ENCODE measurements at places on chromosomes 11 and 22.

DNA sequence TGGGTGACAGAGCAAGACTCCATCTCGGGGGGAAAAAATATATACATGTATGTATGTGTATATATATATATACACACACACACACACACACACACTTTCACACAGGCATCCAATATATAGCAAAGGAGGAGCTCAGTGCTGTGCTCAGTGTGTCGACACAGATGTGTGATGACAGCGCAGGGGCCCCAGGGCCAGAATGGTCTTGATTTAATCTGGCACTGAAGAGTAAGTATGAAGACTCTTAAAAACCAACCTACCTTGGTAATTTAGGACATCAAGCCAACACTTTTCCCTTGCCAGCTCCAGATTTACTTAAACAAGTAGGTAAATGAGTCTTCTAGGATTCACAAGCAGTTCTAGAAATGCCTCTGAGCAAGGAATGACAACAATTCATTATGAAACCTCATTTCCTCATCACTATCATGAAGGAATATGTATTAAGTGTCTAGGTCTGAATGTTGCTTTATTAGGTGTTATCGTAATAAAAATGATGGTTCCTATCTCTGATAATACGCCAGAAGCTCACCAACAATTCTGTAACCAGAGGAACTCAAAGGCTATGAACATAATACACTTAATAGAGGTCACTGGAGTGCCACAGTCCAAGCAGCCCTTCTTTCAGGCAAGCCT is 71.5 kb downstream of the SGSM3 start:
- DNase-seq = no peak

DNA sequence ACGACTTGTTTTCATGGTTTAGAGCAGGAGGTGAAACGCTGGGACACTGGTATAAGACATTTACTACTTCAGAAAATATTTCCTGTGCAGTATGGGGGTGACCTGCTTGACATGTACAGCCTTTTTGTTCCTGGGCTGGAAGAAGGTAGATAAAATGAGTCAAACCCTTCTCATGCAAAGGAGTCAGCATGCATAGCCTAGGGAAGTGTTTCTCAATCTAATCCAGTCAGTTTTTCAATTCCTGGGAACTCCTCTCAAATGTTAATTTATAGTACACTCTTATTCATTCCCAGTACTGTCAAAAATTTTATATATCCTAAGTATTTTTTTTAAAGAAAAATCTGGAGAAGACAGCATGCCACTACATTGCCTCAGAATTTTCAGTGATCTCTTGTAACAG is 154.7 kb upstream of the GUCY1A2 start:
- DNase-seq = no peak

DNA sequence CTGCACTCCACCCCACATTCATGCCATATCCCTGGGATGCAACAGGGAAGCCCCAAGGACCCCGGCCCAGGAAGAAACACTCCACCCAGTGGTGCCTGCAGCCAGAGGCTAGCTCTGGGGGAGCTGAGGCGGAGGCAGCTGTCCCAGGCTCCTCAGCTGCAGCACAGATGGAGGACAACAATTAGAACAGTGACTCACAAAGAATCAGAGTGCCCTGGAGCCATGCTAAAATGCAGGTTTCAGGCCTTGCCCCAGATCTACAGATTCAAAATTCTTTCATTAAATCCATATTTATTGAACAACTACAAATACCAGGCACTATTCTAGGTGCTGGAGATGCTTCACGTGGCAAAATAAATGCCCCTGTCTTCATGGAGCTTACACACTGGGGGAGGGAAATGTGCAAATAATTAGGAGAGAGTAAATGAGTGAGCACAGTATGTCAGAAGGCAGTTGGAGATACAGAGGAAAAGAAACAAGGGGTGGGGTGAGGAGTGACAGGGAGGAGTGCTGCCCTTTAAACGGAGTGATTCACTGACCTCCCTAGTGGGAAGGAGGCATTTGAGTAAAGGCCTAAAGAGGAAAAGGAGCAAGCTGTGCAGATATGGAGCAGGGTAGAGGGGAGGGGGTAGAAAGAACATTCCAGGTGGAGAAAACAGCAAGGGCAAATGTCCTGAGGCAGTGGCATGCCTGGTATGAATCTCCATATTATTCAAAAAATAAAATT is 73.3 kb upstream of the CSNK2A3 start:
- DNase-seq = no peak

DNA sequence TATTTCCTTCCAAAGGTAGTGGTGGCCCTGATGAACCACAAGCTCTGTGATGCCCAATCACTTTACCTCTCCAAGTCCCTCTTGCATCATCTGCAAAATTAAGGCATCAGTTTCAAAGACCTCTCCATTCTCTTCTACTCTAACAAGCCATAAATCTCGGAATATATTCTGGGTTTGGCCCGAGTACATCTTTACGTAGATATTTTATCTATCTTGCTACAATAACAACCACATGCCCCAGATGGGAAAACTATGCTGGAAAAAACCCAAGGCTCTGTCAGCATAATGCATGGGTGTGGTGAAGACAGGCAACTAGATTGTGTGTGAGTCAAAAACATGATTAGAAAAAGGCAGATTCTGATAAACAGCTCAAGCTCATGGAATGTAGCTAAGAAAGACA is 228.2 kb upstream of the BLID start:
- no peak for DNase-seq

DNA sequence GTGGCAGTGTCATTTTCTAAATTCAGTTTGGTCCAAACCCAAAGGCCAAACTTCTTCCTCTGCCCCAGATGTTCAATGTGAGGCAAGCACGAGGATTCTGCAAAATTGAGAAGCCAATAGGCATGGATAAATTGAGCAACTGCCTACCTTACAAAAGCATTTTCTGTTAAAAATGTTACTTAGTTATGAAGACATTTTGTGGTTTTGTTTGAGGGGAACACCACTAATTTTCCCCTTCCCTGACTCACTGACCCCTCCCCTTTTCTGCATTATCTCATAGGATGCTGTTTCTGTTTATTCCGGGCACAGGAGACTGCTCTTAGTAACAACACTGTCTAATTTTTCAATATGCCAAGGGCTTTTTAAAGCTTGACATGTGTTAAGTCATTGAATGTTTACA is 462.8 kb downstream of the INSC start:
- DNase-seq = no peak

DNA sequence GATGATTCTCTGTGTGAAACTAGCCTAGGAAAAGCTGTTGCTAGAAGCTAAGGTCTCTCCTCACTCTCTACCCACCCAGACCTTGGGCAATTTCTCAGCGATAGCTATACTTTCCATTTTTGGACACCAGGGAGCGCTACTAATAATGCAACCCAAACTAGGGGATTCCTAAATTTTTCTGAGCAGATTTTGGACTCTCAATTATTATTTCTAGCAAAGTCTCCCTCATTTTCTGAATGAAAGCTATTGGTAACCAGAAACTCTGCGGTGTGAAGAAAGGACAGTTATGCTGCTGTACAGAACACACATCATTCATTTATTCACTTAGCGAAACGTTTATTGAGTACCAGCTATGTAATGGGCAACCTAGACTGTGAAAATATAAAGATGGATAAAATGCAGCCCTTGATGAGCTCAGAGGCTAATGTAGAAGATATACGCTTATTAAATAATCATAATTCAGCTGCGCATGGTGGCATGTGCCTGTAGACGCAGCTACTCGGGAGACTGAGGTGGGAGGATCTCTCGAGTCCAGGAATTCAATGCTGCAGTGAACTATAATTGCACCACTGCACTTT is 6.1 kb upstream of the STIM1 start:
- no peak for DNase-seq

DNA sequence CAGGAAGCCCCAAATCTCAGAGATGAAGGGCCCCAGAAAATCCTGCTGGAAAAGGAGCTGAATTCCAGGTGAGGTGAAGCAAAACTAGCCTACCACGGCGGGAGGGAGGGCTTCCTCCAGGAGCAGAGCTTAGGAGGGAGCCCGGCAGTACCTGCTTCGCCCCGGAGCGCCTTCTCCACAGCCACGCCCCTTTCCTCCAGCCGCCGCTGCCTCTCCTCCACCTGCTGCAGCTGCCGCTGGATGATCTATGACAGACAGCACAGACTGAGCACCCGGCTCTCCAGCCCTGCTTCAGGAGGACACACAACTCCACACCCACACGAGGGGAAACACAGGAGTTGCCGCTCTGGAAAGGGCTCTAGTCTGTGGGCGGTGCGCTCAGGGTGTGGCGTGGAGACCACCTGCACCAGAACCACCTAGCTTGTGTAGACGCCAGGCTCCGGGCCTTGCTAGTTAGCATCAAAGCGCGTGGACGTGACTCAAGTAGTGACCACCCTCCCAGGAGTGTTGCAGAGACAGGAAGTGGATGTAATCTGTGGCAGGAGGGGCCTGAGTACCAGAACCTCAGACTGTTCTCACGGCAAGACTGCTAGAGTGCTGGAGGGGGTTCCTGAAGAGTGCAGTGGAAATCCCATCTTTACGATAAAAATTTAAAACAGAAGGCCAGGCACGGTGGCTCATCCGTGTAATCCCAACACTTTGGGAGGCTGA is 34.6 kb upstream of the BID start:
- no peak for DNase-seq

DNA sequence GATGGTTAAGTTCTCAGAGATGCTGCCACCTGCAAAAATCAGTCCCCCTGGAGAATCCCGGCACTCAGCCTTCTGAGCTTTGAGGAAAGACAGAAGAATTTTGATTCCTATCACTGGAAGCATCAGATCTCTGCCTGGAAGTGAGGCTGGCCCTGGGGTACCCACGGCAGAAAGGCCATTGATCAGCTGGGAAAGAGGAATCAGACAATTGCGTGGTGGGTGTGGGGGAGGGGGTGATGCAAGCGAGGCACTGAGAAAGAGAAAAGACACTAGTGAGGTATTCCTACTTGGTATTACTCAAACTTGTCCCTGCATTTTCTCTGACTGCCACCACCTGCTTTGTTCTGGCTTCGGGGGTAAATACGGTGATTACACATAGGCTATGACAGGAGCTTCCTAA is 96.1 kb downstream of the FEZ1 start:
- no peak for DNase-seq

DNA sequence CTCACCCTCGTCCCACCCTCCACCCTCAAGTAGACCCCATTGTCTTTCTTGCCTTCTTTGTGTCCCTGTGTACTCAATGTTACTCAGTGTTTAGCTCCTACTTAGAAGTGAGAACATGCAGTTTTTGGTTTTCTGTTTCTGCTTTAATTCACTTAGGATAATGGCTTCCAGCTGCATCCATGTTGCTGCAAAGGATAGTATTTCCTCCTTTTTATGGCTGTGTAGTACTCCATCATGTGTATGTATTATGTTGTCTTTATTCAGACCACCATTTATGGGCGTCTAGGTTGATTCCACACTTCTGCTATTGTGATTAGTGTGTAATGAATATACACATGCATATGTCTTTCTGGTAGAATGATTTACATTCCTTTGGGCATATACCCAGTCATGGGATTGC is 73.6 kb downstream of the SIK2 start:
- DNase-seq = no peak

- no peak for DNase-seq
Observed at GRCh38 chr11:73705053-73705452, 55.8 kb downstream of the RAB6A start.

- no peak for DNase-seq
Observed at GRCh38 chr22:50522208-50522805, 3.1 kb downstream of the SCO2 start.

DNA sequence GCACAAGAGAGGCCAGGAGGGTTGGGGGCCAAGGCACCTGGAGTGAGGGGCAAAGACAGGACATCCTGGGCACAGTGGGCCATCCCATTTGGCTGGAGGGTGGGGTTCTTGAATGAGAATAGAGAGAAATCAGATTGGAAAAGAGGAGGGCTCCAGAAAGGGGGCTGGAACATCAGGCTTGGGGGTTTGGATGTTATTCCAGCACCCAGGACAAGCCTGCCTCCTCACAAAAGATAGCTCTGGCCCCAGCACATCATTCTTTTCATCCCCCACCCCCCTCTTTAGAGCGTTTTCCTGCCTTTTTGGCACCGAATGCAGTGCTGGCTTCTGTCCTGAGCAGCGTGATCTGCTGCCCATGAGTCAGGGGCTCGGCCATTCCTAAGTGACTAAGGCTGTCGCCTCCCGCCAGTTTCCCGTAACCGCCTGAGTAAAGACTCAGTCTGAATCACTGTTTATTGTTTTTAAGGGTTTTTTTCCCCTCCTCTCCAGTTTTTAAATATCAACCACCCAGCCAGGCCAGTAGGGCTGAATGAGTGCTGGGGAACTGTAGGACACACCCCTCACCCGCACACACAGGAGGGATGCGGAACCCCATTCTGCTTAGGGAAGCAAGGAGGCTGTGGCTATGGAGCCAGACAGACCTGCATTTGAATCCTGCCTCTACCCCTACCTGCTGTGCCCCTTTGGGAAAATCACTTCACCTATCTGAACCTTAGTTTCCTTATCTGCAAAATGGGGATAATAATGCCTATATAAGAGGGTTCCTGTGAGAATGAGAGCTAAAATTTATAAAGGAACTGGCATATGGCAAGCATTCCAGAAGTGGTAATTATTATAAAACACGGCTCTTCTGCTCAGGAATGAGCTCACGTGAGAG is 32.4 kb upstream of the NAV2 start:
- DNase-seq = no peak

DNA sequence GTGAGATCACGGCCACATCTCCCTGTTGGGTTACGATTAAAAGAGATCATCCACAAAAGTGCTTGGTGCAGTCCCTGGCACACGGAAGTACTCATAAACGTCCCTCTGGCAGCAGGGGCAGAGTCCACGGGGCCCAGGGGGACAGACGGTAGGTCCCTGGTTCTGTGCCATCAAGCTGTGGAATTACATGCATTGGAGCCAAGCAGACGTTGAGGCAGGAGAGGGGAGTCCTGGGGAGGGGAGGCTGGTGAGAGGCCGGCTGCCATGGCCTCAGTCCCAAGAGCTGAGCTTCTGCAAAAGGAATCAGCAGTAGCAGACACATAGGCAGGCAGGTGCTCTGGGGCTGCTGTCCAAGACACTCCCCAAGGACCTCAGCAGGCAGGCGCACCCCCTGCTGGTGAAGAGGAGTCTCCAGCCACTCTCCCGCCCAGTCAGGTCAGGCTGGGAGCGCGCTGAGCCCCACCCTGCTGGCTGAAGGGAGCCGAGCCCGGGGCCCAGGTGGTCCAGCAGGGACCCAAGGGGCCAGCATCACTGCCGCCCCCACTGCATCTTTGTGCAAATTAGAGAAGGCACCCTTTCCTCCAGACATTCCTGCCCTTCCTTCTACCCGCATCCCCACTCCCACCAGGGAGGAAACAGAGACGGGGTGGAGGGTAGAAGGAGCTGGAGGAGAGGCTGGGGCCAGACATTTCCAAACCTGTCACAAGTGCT is 7.6 kb upstream of the KCTD17 start:
- peak; percentile 50 for DNase-seq

- no peak for DNase-seq
Observed at GRCh38 chr11:92300876-92301275, 76.3 kb downstream of the FAT3 start.

- peak; percentile 69 for DNase-seq
Observed at GRCh38 chr22:49208768-49209252, 618.9 kb downstream of the BRD1 start.

- no peak for DNase-seq
Observed at GRCh38 chr22:37431366-37431765, 4.1 kb upstream of the ELFN2 start.

- no peak for DNase-seq
Observed at GRCh38 chr11:113019711-113020110, 58.5 kb downstream of the NCAM1 start.
